ENCODE measurements at places on chromosomes 1 and 21.

GRCh38 chr21:37483776-37484175 is 117.2 kb downstream of the DYRK1A start:
- DNase-seq = no peak

GRCh38 chr1:25689686-25690381 is 73.2 kb downstream of the MAN1C1 start:
- DNase-seq = peak; percentile 48

- DNase-seq = no peak
Measured at GRCh38 chr1:228937851-228938536, 202.7 kb downstream of the RHOU start.

GRCh38 chr1:46581681-46582455 is 22.2 kb downstream of the MKNK1 start:
- peak; percentile 33 for DNase-seq

GRCh38 chr1:209838537-209838936 is 10.8 kb downstream of the UTP25 start:
- no peak for DNase-seq

GRCh38 chr1:19037659-19038058 is 81.2 kb upstream of the IFFO2 start:
- DNase-seq = no peak

DNA sequence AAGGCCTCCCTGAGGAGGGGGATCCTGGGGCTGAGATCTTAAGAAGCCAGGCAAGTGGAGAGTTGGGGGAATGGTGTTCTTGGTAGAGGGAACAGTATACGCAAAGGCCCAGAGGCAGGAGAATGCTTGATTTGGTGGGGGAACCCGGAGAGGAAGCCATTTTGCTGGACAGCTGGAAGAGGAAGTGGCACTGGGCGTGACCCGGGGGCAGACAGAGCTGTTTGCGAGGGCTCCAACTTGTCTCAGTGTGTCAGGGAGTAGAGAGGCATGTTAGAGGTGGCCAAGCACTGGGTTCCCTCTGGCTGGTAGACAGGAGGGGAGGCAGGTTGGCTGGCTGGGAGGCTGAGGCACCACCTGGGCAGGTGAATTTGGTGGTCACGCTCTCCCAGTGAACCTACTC is 96.3 kb upstream of the ACTL8 start:
- no peak for DNase-seq

- peak; percentile 12 for DNase-seq
Measured at GRCh38 chr1:57986432-57986831, 560.1 kb downstream of the OMA1 start.

GRCh38 chr1:2208309-2209239 is 14.0 kb upstream of the FAAP20 start:
- no peak for DNase-seq

DNA sequence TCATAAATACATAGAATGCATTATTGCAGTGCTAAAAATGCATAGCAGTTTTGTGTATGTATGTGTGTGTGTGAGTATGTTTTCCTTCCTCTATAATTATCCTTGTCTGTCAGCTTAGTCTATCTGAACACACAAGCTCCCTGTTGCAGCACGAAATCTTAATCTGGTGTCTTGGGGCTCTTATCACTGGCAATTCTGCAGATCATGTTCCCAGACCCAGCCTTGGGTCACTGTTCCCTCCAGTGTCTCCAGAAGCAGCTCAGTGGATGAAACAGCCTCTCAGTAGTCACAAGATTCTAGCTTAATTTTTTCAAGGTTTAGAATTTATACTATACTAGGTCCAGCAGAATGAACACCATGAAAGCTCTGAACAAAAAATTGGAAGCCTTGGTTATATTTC is 777.9 kb downstream of the MRPL39 start:
- DNase-seq = no peak
